ENCODE measurements at places on chromosomes 5 and 9. TPM values are rescaled to one million over a fixed set of nuclear protein-coding genes. Genes with fewer than 3 reads are reported as not detected.

DNA sequence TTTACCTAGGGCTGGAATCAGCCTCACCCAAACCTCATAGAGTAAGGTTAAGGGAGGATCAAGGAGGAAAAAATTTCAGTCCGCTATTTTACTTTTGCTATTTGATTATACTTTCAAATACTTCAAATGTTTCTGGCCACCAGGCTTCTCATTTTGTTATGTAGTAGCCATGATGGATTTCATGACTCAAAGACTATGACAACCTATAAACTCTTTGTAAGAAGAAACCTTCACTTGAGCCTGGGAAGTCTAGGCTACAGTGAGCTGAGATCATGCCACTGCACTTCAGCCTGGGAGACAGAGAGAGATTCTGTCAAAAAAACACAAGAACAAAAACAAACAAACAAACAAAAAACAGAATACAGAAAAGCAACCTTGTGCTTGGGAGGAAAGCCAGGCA lies 293.6 kb upstream of the TNC start:
- H3K4me1 ChIP-seq: no peaks in the 10 kb centered on the region
- H3K4me3 ChIP-seq: no peak overlapping the region
- no peaks in the 10 kb centered on the region for H3K36me3 ChIP-seq
- no peaks in the 10 kb centered on the region for H3K27me3 ChIP-seq
- no peak overlapping the region for H3K27ac ChIP-seq

- no peaks in the 10 kb centered on the region for H3K27me3 ChIP-seq
- H3K4me1 ChIP-seq: no peaks in the 10 kb centered on the region
- no peak overlapping the region for H3K4me3 ChIP-seq
- DNase-seq: no peak
- no peak overlapping the region for H3K27ac ChIP-seq
Observed at GRCh38 chr9:29039258-29039657, 1466.0 kb upstream of the C9orf72 start.

GRCh38 chr5:130514984-130515690 lies 610.9 kb downstream of the CHSY3 start:
- no peak for DNase-seq
- H3K4me3 ChIP-seq: no peak overlapping the region
- H3K27ac ChIP-seq: no peak overlapping the region
- no peaks in the 10 kb centered on the region for H3K4me1 ChIP-seq
- no peaks in the 10 kb centered on the region for H3K27me3 ChIP-seq
- H3K36me3 ChIP-seq: no peaks in the 10 kb centered on the region

DNA sequence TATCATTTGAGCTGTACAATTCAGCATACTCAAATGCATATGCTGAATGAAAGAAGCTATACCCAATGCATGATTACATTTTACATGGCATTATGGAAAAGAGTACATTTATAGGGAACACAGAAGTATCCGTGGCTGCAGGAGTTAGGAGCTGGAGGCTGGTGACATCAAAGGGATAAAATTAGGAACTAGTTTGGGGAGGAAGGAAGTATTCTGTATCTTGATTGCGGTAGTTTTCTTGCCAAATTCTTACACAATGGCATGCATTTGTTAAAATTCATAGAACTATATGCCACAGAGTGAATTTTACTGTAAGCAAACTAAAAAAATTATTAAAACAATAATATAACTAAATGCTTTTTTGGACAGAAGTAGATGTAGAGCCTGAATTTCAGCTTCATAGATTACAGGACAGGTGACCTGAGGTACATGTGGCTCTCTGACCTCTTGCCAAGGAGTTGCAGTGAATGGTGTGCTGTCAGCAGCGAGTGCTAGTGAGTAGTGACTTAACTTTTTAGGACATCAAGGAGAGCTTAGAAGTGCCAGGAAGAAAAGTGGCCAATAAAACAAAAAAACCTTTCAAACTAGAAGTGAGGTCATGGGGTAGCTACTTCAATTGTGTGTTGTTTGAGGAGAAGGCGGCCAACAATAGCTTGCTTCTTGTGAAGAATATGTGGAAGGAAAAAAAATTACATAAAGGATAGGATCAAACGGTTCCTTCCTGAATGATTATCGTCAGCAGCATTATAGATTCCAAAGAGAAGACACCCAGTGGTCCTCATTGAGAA lies 514.9 kb upstream of the CLINT1 start:
- H3K4me1 ChIP-seq: no peaks in the 10 kb centered on the region
- H3K4me3 ChIP-seq: no peak overlapping the region
- no peaks in the 10 kb centered on the region for H3K36me3 ChIP-seq
- no peak for DNase-seq

DNA sequence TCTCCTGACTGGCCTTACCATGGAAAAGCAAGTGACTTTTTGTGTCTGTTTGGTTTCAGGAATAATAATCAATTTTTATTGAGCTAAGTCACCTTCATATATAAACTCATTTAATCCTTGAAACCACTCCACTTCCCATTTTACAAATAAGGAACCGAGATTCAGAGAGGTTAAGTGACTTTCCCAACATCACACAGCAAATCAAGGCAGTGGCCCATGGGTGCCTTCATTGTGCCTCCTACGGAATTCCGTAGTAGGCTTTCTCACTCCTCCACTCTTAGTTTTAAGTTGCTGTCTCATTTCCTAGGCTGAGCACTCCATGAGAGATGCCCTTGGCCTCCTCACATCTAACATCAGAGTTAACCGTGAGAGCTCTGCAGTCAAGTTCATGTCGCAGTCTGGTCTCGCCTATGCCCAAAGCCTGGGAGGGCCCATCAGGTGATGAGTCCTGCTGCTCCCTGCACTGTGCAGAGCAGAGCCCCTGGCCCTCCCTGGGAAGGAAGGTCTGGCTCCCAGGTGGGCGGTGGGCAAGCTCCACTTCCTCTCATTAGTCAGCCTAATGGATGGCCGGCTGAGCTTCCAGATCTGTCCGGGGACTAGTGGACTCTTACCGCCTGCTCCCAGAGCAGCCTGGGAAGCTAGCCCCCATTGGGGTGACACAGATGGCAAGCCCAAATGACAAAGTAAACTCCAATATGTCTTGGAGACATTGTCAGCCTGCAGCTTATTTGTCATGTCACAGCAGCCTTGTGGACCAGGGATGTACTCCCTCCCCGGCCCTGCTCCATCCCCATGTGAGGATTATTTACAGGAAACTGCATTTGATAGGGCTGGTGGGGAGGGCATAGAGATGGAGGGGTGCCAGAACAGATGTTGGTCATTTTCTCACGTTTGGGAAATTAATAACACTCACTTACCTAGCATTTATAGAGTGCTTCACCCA lies 123.4 kb downstream of the MVB12B start:
- H3K27ac ChIP-seq: no peak overlapping the region
- H3K36me3 ChIP-seq: no peaks in the 10 kb centered on the region
- no peaks in the 10 kb centered on the region for H3K4me1 ChIP-seq
- H3K4me3 ChIP-seq: no peak overlapping the region

DNA sequence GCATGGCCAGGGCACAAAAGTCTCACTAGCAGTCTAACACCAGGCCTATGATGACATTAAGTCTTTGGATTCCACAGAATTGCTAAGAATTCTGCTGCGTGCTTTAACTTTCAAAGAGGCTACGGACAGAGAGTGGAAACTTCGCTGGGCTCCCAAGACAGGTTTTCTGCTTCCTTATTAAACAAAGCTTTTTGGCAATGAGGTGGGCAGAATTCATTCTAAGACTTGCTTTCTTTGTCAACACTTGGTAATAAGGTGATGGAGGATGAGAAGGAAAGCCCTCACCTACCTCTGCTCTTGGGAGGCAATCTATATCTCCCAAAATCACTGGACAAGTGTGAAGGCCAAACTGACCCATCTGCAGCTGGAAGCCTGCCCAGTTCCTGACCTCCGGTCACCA lies 231.9 kb downstream of the ATPSCKMT start:
- H3K36me3 ChIP-seq: no peaks in the 10 kb centered on the region
- no peaks in the 10 kb centered on the region for H3K4me1 ChIP-seq
- no peak for DNase-seq

DNA sequence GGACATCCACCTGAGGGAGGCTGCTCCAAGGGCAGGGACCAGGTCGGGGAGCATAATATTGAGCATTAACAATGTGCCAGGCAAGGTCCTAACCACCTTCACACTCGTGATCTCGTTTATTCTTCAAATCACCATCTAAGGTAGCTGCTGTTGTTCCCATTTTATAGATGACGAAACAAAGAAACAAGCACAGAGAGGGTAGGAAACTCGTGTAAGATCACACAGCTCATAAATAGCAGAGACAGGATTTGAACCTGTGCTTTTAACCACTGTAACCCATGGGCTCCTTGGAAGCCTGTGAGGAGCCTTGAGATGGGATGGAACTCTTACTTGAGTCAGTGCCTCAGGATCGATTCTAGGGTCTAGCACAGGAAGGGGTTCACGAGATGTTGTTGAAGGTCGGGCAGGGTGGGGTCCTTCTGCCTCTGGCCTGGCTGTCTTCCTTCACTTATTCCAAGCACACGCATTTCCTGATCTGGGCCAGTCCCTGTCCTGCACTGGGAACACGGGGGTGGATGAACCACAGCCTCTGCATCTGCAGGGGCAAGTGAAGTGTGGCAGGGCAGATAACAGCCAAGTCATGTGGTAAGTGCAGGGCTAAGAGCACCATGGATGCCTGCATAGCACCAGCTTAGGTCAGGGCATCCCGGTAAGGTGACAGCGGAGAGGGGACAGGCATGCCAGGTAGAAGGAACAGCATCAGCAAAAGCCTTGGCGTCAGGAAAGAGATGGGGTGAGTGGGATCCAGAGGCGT lies 188.1 kb downstream of the MELK start:
- no peak overlapping the region for H3K4me3 ChIP-seq
- no peaks in the 10 kb centered on the region for H3K36me3 ChIP-seq
- peaks cover 4% of the 10 kb centered on the region for H3K4me1 ChIP-seq
- H3K27me3 ChIP-seq: no peaks in the 10 kb centered on the region
- H3K27ac ChIP-seq: no peak overlapping the region

The CNTFR gene
- not detected for total RNA-seq

GRCh38 chr5:145345511-145346287 lies 489.4 kb downstream of the PRELID2 start:
- H3K36me3 ChIP-seq: no peaks in the 10 kb centered on the region
- DNase-seq: no peak
- H3K4me3 ChIP-seq: no peak overlapping the region
- H3K4me1 ChIP-seq: no peaks in the 10 kb centered on the region
- no peaks in the 10 kb centered on the region for H3K27me3 ChIP-seq
- H3K27ac ChIP-seq: no peak overlapping the region

The SLC2A8 gene
- total RNA-seq: 3.6 TPM

DNA sequence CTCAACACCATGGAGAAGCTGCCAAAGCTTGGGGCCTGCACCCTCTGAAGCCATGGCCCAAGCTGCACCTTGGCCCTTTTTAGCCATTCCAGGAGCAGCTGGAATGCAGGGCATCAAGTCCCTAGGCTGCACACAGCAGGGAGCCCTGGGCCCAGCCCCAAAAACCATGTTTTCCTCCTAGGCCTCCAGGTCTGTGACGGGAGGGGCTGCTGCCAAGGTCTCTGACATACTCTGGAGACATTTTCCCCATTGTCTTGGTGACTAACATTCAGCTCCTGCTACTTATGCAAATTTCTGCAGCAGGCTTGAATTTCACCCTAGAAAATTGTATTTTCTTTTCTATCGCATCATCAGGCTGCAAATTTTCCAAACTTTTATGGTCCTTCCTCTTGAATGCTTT lies 64.6 kb downstream of the ELOVL7 start:
- no peaks in the 10 kb centered on the region for H3K4me1 ChIP-seq
- H3K4me3 ChIP-seq: no peak overlapping the region
- H3K27me3 ChIP-seq: no peaks in the 10 kb centered on the region
- H3K27ac ChIP-seq: no peak overlapping the region

- H3K27ac ChIP-seq: no peak overlapping the region
- no peaks in the 10 kb centered on the region for H3K36me3 ChIP-seq
- H3K4me1 ChIP-seq: no peaks in the 10 kb centered on the region
- no peak overlapping the region for H3K4me3 ChIP-seq
Observed at GRCh38 chr5:97425511-97425910, 242.5 kb upstream of the RIOK2 start.

The ORM2 gene
- 2.2 TPM for total RNA-seq

DNA sequence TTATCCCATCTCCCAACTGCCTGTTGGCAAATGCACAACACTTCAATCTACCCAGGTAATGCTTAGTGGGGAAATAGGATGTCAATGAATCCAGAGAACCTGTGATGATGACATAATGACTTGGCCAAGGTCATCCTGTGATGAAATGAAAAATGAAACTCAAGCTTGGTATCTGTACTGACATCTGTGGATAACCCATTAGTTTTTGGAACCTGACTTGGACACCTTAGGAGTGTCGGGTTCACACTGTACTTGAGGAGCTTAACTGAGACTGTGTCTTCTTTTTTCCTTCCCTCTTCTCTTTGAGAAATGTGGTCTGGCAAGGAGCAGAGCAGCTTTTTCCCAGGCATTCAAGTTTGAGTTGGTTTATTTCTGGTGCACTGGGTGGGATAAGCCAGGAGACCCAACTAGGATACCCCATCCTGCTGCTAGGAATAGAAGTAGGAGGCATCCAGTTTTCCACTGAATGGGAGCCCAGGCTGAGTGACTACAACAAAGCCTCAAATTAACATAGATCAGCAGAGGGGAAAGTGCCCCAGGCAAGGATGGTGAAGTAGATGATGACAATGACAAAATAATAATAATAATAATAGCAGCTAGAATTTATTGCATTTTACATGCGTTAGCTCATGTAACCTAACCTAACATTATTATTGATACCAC lies 72.1 kb downstream of the ADRB2 start:
- H3K4me1 ChIP-seq: no peaks in the 10 kb centered on the region
- no peaks in the 10 kb centered on the region for H3K27me3 ChIP-seq
- no peak for DNase-seq
- H3K27ac ChIP-seq: no peak overlapping the region

DNA sequence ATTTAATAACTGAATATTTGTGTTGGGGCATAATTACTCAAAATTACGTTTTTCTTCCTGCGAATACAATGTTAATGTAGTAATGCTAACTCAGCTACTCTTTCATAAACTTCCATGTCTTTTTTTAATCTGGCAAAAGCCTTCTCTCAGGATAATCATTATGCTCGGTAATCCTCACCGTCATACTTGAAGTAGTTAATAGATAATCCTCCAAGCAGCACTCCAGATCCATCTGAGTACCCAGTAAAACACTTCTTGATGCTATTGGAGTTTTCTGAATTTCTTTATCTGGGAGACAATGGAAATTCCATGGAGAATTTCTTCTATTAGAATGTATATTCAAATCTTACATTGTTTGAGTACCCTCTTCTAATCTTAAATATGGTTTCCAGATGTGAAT lies 34.3 kb downstream of the PARP8 start:
- no peak for DNase-seq
- H3K27ac ChIP-seq: no peak overlapping the region
- no peak overlapping the region for H3K4me3 ChIP-seq
- H3K36me3 ChIP-seq: no peaks in the 10 kb centered on the region

GRCh38 chr9:124793015-124793541 lies 16.1 kb downstream of the OLFML2A start:
- no peaks in the 10 kb centered on the region for H3K27me3 ChIP-seq
- no peak overlapping the region for H3K27ac ChIP-seq
- no peak overlapping the region for H3K4me3 ChIP-seq
- H3K36me3 ChIP-seq: no peaks in the 10 kb centered on the region

The PTPN3 gene
- total RNA-seq: 0.10 TPM

GRCh38 chr5:88718736-88719135 lies 164.2 kb downstream of the MEF2C start:
- no peak overlapping the region for H3K4me3 ChIP-seq
- no peaks in the 10 kb centered on the region for H3K36me3 ChIP-seq
- no peaks in the 10 kb centered on the region for H3K27me3 ChIP-seq
- H3K27ac ChIP-seq: no peak overlapping the region
- H3K4me1 ChIP-seq: no peaks in the 10 kb centered on the region
